Suppressor macrophage treated with lipopolysaccharide for 1 hour (primary cell): ENCODE measurements at places on chromosomes 7 and 10.

DNA sequence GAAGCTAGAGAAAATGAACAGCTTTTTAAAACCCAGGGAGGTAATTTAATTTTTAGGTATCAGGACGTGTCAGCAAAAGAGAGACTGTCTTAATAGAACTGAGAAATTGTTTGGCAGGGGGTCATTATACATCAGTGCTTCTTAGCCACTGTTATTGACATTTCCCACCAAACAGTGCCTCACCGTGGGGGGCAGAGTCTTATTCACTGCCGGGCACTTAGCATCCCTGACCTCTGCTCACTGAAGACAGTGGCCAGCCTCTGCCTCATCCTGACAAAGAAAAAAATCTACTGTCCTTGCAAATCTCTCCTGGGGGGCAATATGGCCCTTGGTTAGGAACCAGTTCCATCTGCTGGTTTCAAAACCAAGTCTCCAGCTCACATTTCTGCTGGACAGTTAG, 14.2 kb upstream of the MKI67 start:
- no peak for DNase-seq

GRCh38 chr7:41559426-41559825, 143.5 kb downstream of the INHBA start:
- no peak for DNase-seq

- DNase-seq, result no peak
Observed at GRCh38 chr7:8908889-8909288, 475.5 kb downstream of the NXPH1 start.

DNA sequence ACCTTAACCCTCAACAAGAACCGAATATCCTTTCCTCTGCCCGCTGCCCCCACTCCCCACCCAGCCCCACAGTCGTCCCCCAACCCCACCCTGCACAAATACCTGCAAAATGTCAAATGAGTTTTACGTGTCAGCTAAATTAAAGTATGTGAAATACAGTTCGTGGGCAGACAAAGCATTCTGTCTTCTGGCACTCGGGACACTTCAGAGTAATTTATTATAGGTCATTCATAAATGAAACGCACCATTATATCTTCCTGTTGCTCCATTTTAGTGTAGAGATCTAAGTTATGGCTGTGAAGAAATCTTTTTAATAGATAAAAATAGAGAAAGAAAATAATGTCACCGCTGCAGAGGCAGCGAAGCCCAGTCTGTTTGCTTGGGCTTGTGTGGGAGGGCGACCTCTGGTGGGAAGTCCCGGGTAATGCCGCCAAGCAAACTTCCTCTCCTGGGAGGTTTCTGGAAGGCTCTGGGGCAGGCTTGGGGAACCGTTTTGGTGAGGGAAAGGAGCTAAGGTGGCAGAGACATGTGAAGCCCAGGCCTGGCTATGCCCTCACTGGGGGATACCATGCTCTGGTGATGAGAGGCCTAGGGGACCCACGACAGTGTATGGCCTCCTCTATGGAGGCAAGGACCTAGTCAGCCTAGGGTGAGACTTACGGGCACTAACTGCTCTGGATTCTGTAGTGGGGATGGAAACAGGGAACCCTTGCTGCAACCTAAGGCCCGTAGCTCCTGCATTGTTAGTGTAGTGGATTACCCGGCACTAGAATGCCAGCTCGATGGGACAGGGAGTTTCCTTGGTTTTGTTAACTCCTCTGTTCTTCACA, 604.9 kb downstream of the LRMDA start:
- peak; percentile 80 for DNase-seq

DNA sequence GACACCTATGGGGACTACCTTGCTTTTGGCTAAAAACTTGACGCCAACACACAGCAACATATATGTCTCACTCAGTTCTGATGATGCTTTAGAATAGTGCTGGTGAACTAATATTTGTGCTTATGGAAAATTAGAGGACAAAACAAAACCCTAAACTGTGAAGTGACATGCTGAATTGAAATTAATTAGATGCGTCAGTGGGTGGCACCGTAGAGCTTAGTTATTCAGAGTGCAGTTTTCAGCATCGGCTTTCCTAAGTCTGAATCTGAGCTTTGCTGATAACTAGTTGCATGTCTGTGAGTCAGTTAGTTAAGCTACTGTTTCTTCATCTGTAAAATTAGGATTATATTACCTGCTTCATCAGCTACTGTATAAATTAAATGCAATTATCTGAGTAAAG, 245.0 kb upstream of the SORCS1 start:
- no peak for DNase-seq

DNA sequence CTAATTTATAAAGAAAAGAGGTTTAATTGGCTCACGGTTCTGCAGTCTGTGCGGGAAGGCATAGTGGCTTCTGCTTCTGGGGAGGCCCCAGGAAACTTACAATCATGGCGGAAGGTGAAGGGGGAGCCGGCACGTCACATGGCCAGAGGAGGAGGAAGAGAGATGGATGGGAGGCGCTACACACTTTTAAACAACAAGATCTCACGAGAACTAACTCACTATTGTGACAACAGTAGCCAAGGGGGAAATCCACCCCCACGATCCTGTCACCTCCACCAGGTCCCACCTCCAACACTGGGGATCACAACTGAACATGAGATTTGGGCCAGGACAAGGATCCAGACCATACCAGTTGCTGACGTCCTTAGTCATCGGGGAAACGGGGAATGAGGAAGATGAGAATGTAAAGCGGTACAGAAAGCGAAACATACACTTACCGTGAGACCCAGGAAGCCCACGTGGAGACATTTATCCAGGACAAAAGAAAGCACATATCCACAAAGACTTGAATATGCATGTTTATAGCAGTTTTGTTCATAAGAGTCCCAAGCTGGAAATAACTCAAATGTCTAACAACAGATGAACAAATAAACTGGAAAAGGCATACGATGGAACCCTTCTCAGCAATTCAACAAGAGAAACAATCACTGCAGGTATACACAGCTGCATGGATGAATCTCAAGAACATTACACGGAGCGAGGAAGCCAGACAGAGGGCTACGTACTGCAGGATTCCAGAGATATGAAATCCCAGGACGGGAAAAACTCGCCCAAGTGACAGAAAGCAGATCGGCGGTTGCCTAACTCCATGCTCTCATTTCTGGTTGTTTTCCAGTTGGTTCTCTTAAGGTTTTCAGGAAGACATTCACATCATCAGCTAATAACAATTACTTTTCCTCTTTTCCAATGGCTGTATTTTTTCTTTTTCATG, 26.2 kb upstream of the INPP5A start:
- peak; percentile 52 for DNase-seq

GRCh38 chr7:37109016-37109683, 339.5 kb downstream of the ELMO1 start:
- DNase-seq, result no peak

DNA sequence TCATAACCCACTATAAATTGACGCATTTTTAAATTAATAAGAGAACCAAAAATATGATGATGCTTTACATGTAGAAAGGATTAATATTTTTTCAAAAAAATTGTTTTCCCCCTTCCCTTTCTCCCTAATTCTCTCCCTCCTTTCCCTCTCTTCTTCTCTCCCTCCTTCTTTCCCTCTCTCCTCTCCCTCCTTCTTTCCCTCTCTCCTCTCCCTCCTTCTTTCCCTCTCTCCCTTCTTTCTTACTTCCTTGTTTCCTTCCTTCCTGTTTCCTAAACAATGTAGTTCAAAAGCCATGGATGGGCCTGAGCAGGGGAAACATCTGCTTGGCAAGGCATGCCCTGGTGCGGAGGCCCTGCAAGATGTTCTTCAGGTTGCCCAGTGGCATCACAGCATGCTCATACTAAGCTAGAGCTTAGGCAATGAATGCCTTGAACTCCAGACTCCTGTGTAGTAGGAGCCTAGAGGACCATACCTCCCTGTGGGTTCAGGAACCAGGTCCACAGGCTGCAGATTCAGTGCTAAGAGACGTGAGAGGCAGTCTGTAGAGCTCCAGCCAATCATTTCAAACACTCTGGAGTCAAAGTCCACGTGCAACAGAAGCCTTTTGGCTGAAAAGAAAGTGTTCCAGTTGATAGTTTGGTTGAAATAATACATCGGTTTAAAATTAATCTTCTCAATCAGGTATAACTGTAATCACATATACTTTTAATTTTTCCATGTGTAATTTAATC, 20.1 kb upstream of the MRPS17 start:
- no peak for DNase-seq

DNA sequence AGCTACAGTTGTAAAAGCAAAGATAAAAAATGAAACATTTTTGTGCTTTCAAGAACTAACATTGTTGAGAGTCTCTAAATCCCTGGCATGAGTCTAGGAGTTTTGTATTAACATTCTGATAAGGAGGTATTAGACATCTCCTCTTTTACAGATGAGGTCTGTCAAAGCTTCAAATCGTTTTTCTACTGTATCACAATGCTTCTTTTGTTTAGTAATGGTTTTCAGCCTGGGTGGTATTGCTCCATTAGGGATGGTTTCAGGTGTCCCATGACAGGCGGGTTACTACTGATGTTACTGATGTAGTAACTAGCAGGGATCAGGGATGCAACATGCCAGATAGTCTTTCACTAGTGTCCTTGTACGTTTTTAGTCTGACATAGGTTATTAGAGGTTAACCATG, 27.4 kb downstream of the STAM start:
- no peak for DNase-seq

DNA sequence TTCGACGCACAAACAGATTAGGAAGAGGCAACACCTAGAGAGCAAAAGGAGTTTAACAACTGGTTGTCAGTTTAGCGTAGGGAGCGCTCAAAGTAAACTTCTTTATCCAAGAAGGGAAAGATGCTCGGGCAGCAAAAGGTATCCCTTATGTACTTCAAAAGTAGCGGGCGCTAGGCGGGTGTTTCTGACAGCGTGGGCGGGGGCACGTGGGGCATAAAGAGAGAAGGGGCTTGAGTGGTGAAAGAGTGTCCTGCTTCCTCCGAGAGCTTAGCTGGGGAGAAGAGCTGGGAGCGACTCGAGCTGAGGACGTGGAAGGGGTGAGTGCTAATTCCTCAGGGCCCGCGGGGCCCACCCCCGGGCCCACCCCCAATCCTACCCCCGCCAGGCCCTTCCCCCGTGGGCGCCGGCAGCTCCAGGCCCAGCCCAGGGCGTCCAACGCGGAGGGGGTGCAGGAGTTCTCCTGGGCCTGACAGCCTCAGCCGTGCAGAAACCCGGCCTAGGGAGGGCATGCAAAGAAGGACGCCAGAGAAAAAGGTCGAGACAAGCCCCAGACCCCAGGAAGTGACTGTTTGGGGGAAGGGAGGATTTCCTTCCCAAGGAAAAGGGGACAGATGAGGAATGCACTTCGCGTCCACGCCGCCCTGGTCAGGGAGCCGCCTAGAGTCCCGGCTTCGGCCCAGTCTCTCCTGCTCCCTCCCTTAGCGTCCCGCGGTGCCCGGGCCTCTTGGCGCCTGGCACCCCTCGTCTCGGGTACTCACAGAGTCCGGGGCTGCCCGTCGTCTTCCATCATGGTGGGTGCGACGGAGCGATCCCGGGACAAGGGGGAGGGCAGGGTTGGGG, 868 bp downstream of the TIAL1 start:
- peak; percentile 82 for DNase-seq

DNA sequence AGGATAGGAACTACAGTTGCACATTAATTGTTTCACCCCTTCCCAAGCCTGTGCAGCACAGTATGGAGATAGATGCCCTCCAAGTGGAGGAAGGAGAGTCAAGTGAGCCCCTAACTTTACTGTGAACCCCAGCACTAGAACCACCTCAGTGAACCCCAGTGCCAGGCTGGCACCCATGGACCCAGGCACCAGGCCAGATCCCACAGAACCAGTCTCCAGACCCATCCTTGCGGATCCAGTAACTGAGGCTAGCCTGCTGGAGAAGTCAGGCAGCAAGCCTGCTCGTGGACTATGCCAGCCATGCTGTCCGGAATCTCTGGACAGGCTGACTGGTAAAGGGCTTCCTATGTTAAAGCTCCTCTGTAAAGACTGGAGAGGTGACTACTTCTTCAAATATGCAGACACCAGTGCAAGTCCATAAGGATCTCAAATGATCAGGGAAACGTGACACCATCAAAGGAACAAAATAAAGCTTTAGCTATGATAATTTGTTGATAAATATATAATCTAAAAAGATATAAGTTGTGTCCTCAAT, 27.7 kb downstream of the SHOC2 start:
- no peak for DNase-seq

GRCh38 chr10:124025152-124025551, 68.2 kb downstream of the CHST15 start:
- DNase-seq, result no peak

GRCh38 chr7:78714356-78714755, 739.1 kb downstream of the MAGI2 start:
- no peak for DNase-seq

DNA sequence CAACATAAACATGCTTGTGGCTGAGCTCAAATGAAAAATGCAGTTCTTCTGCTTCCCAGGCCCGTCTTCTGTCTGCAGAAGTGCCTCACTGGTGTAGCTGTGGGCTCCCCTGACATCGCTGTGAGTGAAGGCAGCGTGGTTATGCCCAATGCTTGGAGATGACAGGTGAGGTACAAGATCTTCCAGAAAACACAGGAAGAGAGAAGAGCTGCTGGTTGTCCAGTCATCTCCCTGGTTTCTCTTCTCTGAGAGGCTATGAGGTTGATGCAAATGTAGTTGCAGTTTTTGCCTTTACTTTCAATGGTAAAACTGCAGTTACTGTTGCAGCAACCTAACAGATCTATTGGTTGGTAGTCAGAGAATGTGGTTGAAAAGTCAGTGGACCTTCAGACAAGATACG, 223.6 kb downstream of the GATA3 start:
- no peak for DNase-seq

- DNase-seq, result no peak
Observed at GRCh38 chr7:50450590-50451032, 461 bp upstream of the FIGNL1 start.

DNA sequence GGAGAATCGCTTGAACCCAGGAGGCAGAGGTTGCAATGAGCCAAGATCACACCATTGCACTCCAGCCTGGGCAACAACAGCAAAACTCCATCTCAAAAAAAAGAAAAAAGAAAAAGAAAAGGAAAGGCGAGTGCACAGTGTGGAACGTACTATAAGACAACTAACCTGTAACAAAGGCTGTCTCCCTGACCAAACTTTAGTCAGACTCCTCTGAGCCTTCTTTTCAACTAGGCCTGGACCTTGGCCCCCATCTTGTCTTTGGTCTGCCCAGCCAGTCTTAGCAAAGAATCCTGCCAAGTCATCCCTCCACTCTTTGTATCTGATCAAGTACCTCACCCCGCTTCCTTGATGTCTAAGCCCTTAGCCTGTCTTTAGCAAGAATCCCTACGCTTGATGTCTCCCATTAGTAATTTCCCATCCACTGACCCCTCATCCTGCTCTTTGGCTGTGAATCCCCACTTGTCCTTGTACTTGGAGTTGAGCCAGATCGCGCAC, 68.9 kb upstream of the KDM7A start:
- DNase-seq, result no peak

- DNase-seq, result no peak
Observed at GRCh38 chr7:31023877-31024276, 28.2 kb upstream of the ADCYAP1R1 start.

GRCh38 chr10:79418274-79418673, 27.1 kb downstream of the ZCCHC24 start:
- no peak for DNase-seq

- no peak for DNase-seq
Observed at GRCh38 chr10:108612485-108612884, 1310.8 kb downstream of the XPNPEP1 start.

GRCh38 chr10:47410271-47410670, 26.2 kb upstream of the ZNF488 start:
- no peak for DNase-seq
